Effector CD4-positive, alpha-beta T cell (primary cell): ENCODE measurements at places on chromosomes 5 and 9.

- no peak for DNase-seq
These were observed 67.4 kb downstream of the TNPO1 start for GRCh38 chr5:72883850-72884249.

DNA sequence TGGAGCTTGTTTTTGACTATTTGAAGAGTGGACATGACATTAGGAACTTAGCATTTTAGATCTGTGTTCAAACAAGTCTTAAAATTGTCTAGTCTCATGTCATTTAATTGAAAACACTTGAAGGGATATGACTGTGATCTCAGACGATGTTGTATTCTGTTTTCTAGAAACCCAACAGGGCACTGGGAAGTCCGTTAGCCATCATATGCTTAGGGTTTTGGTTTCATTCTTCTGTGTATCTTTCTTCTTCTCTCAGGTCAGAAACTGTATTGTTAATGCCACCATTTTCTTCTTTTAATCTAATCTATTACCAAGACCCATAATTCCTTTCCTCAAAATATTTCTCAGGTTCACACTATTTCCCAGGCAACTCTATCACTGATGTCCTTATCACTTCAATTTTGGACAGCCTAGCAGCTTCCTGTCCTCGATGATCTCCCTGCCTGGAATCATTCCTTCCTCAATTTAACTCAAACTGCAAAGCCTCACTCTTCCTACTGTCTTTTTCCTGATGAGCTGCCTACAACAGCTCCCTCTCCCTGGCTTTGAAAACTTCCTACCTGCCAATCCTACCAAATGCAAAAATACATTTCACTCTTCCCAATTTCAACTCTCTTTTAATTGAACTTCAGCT, 77.7 kb downstream of the MEF2C start:
- no peak for DNase-seq

DNA sequence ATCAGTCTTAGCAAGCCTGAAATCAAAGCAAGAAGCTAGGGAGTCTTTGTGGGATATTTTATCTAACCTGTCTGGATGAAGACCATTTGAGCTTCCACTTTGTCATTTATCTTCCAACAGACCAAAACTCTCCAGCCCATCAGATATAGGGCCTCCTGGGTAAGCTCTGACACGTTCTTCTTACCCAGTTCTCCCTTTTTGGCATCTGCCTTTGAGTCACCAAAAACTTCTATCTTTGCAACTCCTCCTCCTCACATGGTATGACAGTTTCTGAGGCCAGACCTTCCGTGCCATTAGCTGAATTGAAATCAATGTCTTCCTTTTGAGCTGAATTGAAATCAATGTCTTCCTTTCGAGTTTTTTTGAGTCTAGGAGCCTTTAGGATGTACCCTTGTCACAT, 156.6 kb upstream of the SPRY4 start:
- no peak for DNase-seq

DNA sequence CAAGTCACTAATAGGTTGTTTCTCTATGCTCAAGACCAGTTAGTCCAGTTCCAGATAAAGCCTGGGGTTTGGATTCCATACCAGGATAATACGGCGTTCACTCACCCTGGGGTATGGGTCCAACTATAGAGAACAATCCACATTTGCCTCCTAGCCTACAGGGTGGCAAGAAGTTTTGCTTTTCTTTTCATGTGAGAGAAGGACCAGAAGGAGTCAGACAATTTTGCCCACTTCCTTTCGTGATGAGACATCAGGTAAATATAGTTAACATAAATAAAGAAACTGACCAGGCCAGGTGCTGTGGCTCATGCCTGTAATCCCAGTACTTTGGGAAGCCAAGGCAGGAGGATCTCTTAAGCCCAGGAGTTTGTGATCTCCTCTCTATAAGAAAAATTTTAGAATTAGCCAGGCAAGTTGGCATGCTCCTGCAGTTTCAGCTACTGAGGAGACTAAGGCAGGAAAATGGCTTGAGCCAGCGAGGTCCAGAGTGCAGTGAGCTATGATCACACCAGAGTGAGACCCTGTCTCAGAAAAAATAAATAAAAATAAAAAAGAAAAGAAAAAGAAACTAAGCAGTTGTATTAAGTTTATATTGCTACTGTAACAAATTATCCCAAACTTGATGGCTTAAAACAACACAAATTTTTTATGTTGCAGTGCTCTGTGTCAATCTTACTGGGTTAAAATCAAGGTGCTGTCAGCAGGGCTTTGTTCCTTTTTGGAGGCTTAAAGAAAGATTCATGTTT, 7.5 kb upstream of the REEP5 start:
- no peak for DNase-seq

DNA sequence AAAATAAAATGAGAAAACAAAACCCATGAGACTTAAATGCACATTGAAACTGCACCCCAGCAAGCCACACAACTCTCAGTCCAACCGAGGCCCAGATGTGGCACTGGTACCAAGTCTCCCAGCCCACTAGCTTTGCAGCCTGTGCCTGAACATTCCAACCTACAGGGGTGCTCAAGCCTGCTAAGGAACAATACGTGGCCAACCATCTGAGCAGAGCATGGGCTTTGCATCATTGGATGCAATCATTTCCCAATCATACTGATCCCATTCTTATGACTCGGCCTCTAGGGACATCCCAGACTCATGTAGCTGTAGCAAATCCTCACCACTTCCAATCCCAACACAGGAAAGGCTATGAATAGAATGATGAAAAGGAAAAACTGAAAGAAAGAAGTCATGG, 297.2 kb downstream of the SPOCK1 start:
- no peak for DNase-seq

DNA sequence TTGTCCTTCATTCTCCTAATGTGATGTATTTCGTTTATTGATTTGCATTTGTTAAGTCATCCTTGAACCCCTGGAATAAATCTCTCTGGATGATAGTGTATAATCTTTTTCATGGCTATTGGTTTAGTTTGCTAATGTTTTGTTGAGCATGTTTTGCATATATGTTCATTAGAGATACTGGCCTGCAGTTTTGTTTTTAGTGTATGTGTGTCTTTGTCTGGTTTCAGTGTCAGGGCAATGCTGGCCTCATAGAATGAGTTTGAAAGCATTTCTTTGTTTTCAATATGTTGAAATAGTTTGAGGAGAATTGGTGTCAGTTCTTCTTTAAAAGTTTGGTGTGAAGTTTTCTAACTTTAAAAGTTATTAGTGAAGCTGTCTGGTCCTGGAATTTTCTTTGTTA, 149.6 kb upstream of the ATP10B start:
- DNase-seq, result no peak

- DNase-seq, result no peak
These were observed 108.8 kb downstream of the SLC12A2 start for GRCh38 chr5:128192368-128192767.

DNA sequence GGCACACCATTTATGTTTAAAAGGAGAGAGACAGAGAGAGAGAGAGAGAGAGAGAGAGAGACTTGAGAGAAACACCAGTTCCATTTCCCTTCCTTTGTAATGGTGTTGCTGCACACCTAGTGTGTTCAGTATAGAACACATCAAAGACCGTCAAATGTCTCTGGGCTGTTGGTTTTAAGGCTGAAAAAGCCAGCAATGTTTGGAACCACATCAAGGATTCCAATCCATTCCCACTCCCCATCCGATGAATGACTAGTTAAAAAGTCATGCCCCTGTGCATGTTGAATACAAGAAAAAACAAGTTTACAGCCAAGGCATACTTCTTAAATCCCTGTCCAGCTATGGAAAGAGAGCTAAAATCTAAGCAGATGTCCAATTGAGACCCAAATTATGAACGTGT, 83.0 kb upstream of the IFNE start:
- no peak for DNase-seq
